Left colon (tissue), 2 donors: ENCODE measurements at places on chromosomes 5 and 9. TPM values are rescaled to one million over a fixed set of nuclear protein-coding genes. Genes with fewer than 3 reads are reported as not detected.

GRCh38 chr9:76219560-76220151 lies 174.6 kb downstream of the RFK start:
- no peak for DNase-seq

DNA sequence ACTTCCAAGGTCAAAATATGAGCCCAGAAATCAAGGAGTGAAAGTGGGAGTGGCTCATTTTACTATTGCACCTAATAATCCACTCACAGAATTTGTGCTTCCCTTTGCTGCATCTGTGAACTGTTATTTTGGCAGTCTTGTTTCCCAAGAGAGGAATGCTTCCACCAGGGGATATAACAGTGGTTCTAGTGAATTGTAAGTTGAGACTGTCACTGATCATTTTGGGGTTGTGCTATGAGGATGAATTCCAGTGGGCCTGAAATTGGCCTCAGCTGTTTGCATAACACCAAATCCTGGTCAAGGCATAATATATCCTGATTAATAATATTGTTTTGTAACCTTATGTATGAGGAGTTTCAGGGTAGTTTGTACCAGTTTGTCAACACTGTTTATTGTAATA lies 14.4 kb downstream of the FAM200C start:
- DNase-seq: no peak

DNA sequence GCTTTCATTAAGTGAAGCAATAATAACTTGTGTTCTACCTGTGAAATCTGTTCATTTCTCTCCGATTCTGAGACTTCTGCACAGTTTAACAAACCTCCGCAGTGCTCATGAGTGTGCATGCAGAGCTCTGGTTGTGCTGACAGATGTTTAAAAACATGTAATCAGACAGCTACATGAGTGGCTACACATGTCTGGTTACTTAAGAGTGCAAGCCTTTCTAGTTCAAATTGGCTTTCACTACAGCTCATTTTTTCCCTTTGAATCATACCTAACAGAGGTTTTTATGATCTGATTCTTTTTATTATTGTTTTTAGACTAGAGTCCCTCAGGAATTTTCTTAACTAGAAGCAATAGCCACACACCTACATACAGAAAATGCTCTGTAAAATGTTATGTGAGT lies 310.2 kb downstream of the ARRDC3 start:
- DNase-seq: no peak

GRCh38 chr5:132070460-132071337 lies 2.9 kb upstream of the CSF2 start:
- no peak for DNase-seq

Gene CMYA5
- 0.70 TPM for total RNA-seq

DNA sequence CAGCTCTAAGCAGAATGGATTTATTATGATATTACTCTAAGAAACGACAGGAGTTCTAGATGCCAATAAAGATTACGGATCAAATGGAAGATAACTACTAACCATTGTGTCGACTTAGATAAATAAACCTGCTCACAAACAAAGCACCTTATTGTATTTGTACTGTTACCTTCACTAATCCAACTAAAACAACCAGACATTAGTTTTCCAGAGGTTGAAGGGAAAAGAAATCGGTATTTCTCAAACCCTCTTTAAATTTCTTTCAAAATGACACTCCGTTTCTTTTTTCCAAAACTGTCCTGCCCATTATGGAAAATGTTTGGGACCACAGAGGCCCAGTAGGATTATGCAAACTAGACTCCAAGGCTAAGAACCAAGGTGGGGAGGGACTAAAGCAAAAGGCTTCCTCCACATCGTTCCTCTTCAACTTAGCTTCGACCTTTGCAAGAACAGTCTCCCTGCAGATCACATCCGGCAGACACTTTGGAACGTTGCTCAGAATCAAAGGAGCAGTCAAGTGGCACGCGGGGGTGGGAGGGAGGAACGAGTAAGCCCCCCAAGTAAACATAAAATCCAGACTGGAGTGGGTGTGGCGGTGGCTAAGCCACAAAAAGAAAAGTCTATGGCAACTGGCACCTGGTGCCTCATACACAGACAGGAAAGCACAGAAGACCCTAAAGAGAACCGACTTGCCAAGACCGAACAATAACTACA lies 2.7 kb downstream of the MLLT3 start:
- DNase-seq: peak; percentile 43
